ENCODE measurements at places on chromosomes 5 and 9.

GRCh38 chr5:83636156-83636555 lies 84.5 kb downstream of the HAPLN1 start:
- DNase-seq: no peak

DNA sequence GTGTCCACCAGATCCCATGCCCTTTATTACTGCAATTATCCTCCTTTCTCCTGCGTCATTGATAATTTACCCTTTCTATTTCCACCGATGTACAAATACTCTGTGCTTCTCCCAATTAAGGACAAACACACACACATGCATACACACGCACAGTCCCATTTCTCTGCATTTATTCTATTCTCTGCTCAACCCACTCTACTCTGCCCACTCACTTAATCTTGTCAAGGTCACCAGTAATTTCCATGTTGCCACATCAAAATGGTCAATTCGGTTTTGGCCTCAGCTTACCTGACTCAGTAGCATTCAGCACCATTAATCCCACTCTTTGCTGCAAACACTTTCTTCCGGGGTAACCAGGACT lies 14.6 kb upstream of the STRBP start:
- DNase-seq: no peak

DNA sequence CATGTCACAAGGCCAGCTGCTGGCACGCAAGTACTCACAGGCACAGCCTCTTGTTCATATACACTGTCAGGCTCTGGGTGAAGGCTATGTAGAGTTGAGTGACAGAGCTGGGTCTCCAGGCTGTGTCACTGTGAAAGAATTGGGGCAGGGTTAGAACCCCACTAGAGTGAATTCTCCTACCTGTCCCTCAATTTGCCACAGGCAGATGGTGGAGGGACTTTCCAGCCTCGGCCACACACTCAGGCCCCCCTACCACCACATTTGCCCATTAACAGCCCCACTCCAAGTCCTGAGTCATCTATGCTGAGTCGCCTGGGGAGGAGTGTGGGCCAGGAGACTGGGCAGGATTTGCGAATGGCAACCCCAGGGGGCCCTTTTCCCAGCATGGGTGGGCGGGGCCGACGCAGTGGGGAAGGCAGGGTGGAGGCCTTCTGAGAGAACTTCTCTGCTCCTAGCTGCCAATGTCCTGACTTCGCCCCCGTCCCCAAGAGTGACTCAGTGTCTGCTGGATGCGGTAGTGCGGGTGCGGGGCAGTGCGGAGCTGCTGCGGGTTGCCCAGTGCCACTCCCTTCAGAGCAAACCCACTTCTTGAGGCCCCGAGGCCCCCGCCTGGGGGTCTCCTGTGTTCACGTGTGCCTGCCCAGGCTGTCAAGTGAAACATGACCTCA lies 50.3 kb upstream of the PSD2 start:
- DNase-seq: peak; percentile 88

GRCh38 chr9:75612205-75612604 lies 278.3 kb upstream of the PCSK5 start:
- no peak for DNase-seq

DNA sequence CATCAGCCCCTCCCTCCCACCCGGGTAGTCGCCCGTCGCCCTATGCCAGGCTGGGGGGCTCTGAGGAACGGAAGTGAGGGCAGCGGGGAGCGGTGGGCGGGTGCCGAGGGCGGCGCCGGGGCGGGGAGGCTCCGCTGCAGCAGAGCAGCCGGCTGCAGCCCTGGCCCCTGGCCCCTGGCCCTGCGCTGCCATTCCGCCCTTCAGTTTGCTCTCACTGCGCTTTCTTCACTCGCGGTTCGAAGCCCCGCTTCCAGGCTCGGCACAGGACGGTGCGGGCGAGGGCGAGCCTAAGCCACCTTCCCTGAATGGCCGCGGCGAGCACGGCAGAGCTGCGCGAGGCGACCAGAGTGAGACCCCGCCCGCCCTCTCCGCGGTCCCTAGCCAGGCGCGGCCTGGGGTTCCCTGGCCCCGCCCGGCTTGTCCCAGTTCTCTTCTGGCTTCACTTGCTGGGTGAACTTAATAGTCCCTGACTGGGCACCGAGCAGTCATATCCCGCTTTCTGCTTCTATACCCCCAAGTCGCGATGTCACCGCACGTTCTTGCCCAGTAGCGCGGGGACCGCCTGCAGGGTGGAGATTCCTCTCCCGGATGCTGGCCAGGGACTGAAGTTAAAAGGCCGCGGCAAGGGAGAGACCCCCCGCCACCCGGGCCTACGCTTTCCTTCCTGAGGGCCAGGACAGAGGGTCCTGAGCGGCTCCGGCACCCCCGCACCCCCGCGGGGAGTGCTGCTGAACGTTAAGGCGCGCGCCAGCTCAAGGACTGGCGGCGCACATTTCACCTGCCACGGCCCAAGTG lies 623 bp upstream of the TRIM36 start:
- DNase-seq: no peak

GRCh38 chr9:38700695-38701094 lies 19.2 kb downstream of the FAM240B start:
- DNase-seq: no peak

- no peak for DNase-seq
Observed at GRCh38 chr5:130324953-130325671, 420.8 kb downstream of the CHSY3 start.

DNA sequence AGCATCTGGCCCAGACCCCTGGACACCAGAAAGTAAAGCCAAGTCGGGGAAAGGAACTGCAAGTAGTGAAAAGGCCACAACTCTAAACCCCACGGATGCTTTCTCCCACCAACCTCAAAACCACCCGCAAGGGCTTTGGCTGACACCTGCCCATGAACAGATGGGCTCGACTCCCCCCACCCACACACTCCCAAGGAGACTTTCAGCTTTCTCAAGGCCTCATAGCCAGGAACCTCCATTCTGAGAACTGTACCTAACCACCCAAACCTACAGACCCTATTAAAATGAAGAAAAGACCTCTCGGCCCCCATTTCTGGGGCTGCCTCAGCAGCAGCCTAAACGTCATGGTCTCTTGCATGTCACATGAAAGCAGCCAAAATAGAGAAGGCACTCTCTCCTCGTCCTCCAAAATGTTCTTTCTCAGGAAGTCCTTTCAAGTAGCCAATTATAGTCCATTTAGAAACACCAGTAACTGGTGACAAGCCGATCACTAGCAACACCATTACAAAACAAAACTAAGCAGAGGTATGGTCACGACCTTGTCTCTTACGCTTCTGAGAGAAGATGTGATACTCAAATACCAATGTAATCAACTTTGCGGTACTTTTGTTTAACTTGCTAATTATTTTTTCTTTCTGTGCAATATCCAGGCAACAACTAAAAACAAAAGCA lies 2.9 kb downstream of the B4GALT1 start:
- no peak for DNase-seq

GRCh38 chr5:159273923-159274322 lies 10.8 kb downstream of the UBLCP1 start:
- DNase-seq: no peak

DNA sequence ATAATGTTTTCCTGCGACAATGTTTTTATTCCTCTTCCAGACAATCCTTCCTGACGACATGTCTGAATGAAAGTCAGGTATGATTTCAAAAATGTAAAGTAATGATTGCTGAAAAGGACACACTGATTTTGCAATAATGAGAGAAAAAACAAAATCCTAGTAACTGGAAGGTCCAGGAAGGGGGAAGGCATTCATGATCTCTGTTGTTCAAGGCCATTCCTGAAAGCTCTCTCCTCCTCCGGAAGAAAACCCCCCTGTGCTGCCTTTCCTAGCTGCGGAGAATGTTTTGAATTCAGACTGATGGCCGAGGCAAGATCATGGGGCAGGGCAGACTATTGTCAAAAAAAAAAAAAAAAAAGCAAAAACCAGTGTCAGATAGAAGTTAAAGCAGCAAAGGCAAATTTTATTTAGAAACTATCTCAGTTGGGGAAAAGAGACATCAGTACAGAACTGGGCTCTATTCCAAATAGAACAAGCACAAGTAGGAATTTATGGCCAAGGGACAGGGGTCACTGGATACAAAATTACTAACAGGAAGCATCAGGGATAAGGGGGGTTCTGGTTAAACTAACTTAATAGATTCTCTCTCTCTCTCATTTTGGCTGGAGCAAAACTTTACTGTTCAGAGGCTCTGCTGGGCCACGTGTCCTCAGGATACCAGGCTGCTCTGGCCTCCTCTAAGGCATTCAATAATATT lies 36.5 kb upstream of the CTSV start:
- no peak for DNase-seq

DNA sequence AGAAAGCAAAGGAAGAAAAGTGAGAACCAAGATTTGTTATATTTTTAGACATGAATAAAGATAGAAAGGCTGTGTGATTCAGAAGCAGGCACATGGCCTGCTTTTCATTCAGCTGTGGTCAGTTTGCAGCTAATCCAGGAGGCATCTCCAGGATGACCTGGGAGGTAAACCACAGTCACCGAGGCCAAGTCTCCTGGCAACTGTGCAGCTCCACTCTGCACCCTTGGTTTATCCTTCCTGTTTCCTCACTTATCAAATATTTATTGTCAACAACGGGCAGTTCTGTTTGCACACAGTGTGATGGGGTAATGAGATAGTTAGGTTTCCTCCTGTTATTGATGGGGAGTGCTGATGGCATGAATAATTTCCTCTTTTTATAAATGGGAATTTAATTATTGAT lies 243.0 kb downstream of the PSAT1 start:
- peak; percentile 38 for DNase-seq
